ENCODE measurements at places on chromosomes 2 and 18.

GRCh38 chr2:108124736-108125495, 114.9 kb upstream of the SULT1C3 start:
- DNase-seq = no peak

- DNase-seq = no peak
These were observed 445.6 kb downstream of the RND3 start for GRCh38 chr2:150041722-150042425.

DNA sequence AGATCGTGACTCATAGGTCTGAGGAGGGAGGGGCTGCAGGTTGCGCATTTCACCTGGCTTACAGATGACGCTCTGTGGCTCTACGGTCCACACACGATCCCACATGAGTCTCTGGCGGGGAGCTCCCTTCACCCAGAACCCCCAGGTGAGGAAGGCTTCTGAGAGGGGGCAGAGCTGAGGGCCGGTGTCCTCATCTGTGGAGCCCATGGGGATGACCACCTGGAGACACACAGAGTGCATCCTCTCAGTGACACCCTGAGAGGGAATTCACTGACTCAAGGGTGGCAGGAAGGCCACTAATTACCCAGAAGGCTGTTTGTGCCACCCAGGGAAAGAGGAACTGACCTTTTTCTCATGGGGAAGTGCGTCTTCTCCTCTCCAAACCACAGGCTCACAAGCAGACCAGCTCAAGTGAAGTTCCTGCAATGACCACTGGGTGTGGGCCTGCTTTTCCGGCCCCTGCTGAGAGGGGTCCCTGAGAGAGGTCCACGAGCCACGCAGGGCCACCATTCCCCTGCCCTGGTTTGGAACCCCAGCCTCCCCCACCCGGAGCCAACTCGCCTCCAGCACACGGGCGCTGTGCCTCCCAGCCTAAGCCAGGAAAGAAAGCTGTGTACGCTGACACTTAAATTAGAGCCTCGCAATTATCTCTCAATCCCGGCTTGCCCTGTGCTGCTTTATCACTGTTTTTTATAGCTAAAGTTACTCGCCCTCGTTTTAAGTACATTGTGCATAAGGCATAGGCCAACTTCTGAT, 114.1 kb downstream of the BCL11A start:
- no peak for DNase-seq

DNA sequence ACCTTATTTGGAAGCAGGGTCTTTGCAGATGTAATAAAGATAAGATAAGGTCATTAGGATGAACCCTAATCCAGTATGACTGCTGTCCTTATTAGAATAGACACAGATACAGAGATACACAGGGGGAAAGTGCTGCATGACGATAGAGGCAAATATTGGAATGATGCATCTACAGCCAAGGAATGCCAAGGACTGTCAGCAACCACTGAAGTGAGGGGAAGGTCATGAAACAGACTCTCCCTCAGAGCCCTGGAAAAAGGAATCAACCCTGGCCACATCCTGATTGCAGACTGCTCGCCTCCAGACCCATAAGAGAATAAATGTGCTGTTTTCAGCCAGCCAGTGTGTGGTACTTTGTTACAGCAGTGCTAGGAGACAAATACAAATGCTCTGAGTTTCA, 14.8 kb downstream of the TMEM237 start:
- no peak for DNase-seq

- DNase-seq = no peak
These were observed 96.6 kb downstream of the MBD2 start for GRCh38 chr18:54127759-54128378.

GRCh38 chr2:12155303-12156051, 409.0 kb downstream of the LPIN1 start:
- no peak for DNase-seq

GRCh38 chr2:18149660-18150246, 271.3 kb downstream of the KCNS3 start:
- DNase-seq = no peak

GRCh38 chr2:239323447-239323846, 77.4 kb downstream of the HDAC4 start:
- no peak for DNase-seq

DNA sequence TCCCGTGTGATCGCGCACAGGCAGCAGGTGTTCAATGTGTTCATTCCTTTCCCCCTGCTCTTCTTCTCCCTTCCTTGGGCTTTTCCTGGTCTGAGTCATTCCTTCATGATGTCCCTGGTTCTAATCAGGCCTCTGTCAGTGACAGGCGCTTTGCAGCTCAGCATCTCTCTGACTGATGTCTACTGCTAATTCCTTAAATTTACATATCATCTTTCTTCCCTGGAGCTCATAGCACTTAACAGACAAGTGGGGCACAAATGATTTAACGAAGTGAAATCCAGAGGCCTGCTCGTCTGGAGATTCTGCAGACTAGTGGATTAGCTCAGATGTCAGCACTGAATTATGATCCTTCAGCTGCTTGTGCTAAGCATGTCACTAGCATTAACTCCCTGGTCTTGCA, 77.9 kb downstream of the NRP2 start:
- no peak for DNase-seq

DNA sequence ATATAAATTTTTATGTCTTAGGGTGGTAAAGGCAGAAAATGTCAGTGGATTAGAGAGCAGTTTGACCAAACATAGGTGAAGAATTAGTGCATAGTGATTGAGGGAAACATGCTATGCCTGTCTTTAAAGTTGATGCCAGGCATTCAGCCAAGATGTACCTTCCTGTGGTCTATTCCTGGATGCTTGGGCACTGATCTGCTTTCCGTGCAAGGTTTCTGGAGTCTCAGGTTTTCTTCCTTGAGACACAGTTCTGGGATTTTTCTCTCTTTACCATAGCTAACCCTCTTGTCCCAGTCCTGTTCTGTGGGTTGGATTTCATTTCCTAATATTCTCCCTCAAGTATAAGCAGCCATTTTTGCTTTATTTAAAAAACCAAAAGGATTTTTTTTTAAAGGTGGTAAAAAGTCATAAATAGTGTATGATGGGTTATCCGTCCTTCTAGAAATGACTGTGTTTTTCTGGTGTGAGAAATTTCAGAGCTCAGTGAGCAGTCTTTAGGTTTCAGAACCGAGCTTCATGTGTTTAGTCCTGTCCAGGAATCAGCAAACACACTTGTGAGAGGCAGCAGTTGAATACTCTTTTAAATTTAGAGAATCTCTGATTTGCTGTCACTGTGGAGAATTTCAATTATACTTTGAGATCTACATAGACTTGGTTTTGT, 43.0 kb upstream of the CYBRD1 start:
- DNase-seq = no peak

- DNase-seq = no peak
These were observed 60.9 kb downstream of the RFTN2 start for GRCh38 chr2:197614532-197614931.

DNA sequence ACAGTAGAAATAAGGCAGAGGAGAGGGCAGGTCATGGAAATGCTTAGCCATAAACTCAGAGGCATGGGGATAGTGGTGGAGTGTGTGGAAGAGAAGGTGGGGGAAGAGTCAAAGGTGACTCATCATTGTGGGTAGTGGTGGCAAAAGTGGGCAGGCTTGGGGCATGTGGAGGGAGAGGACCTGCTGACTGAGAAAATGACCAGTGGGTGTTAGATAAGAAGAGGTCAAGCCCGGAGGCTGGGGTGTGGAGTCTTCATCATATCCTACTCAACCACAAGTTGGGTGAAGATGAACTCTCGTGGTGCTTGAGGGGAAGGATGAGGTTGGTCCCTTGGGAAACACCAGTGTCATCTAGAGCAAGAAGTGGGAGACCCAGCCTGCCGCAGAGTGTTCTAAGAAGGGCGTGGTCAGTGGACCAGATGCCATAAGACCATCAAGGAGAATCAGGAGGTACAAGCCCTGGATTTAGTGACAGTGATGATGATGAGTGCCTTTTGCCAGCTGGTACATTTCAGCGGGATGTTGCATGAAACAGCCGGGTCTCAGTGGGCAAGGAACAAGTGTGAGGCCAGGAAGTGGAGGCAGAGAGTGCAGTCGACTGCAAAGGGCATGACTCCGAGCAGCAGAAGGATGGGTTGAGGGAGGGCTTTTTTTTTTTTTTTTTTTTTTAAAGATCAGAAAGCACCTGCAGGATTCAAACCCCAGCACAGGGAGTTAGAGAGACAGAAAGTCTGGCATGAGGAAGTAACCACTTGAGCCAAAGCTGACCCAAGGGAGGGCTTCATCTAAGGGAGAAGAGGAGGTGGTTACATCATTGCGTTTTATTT, 122.6 kb upstream of the SPRED2 start:
- DNase-seq = no peak

DNA sequence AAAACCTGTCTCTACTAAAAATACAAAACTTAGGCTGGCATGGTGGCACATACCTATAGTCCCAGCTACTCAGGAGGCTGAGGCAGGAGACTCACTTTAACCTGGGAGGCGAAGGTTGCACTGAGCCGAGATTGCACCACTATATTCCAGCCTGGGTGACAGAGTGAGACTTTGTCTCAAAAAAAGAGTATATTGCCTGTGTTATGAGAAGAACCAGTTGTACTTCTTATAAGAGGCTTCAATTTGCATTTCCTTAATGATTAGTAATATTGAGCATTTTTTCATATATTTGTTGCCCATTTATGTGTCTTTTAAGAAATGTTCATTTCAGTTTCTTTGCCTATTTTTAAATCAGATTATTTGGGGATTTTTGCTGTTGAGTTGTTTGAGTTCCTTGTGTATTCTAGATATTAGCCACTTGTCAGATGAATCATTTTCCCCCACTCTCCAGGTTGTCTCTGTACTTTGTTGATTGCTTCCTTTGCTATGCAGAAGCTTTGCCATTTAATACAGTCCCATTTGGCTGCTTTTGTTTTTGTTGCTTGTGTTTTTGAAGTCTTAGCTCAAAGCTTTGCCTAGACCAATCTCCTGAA, 75.8 kb upstream of the LRPPRC start:
- DNase-seq = no peak

- DNase-seq = no peak
These were observed 59.0 kb upstream of the SALL3 start for GRCh38 chr18:78920456-78921138.

GRCh38 chr2:71824436-71824835, 323.2 kb downstream of the CYP26B1 start:
- no peak for DNase-seq

- no peak for DNase-seq
These were observed 134.2 kb upstream of the NOL4 start for GRCh38 chr18:34358923-34359322.

GRCh38 chr2:43224571-43225092, 1.8 kb downstream of the ZFP36L2 start:
- no peak for DNase-seq

DNA sequence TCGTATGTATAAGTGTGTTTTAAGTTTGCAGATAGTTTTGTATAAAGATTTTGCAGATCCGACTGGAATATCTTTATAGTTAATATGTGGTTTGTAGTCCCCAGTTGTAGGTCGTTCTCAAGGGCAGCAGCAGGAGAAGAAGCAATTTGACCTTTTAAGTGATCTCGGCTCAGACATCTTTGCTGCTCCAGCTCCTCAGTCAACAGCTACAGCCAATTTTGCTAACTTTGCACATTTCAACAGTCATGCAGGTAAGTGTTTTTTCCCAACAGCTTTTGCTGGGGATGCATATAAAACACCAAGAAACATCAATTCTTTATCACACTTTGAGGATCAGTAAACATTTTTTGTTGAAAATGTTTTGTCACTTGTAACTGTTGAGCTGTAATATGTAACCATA, 52.7 kb downstream of the AGFG1 start:
- DNase-seq = no peak

DNA sequence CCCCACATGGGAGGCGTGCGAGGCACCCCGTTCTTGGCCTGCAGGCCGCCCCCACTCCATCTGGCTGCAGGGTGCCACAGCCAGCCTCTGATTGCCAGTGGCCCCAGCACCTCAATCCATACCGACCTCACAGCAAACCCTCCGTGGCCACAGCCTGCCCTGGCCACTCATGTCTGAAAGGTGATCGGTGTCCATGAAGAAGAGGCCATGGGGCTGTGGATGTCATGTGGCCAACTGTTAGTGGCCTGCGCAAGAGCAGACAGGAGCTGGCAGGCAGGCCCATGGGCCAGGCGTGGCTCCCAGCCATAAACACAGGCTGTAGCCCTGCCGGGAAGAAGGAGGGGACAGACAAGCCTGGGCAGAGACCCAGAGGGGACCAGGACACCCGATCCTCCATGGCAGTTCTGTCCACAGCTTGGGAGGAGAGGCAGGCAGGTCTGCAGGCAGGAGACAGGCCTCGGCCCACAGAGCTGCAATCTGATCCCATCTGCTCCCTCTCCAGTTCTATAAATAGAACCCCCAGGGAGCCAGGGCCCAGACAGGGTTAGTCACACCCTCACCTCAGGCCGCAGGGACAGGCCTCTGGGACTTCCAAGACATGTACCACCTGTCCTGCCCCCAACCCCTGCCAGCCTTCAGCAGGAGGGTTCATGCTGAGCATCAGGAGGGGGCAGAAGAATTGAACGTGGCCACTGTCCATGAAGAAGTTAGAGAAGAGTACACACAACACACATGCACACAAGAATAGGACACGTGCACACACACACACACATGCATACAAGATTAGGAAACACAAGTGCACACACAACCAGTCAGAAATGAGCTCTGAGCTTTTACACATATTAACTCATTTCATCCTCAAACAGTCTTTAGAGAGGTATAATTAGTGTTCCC, 16.9 kb downstream of the STEAP3 start:
- no peak for DNase-seq

DNA sequence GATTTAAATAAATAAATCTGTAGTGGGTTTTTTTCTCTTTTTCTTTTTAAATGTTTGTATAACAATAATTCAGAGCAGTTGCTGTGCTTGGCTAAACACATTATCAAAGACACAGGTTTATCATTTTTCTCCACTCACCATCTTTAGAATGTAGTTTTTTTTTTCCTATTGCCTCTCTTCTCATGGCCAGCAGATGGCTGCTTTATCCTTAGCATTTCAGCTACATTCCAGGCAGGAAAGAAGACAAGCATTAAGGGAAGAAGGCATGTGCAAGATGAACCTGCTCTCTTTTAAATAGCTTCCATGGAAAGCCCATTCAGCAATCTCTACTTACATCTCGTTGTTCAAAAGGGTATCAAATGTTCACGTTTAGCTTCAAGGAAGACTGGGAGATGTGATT, 42.6 kb downstream of the ARHGAP15 start:
- DNase-seq = no peak

GRCh38 chr18:74613381-74613780, 15.7 kb downstream of the ZNF407 start:
- no peak for DNase-seq

DNA sequence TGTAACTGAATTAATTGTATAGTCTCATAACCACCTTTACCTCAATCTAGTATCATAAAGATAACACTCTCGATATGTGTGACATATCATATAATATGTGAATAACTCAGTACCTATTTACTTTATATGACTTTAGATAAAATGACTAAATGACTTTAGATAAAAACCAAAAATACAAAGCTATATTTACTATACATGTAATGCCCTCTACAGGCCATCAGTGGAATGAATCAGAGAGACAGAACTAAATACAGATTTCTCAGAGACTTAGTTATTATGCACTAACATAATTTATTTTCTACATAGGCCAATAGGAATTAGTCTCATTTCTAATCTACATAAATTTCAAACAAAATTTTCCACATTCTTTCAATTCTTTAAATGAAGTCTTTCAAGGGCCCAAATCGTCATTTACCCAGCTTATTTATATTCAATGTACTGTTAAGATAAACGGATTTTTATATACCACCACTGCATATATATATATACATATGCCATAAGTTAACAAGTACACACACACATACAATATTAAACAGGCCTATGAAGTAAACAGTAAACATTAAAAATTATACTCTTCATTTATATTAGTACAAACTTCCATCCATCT, 219.9 kb downstream of the EXOC6B start:
- DNase-seq = peak; percentile 4
